CD4-positive, alpha-beta T cell treated with Interleukin-17A for 1 hour (primary cell): ENCODE measurements at places on chromosomes 4 and X.

DNA sequence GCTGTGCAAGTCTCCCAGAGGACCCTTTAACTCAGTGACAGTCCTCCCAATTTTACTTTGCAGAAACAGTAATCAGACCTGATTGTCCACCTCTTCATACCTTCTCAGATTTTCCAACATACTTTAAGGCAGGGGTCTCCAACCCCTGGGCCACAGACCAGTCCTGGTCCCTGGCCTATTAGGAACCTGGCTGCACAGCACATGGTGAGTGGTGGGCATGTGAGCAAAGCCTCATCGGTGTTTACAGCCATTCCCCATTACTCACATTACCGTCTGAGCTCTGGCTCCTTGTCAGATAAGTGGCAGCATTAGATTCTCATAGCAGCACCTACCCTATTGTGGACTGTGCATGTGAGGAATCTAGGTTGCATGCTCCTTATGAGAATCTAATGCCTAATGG is 74.3 kb downstream of the TECRL start:
- no peak for DNase-seq

DNA sequence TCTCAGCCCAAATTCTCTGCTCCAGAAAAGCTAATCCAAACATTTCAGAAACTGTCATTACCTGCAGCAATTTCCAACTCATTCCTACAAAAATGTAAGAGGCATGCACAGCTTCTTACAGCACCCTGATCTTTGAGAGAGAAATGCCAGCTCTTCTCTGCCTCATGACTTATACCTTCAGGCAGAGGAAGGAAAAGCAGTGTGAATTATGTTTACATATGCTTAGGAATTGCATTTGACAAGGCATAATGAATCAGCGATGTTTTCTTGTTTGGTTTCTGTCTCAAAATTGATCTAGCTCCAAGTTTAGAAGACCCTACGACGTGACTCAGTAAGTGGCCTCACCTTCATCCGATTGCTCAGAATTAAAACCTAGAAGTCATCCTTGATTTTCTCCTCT is 21.8 kb upstream of the AGA start:
- no peak for DNase-seq

GRCh38 chr4:107058828-107059227 is 22.7 kb upstream of the DKK2 start:
- DNase-seq: no peak

DNA sequence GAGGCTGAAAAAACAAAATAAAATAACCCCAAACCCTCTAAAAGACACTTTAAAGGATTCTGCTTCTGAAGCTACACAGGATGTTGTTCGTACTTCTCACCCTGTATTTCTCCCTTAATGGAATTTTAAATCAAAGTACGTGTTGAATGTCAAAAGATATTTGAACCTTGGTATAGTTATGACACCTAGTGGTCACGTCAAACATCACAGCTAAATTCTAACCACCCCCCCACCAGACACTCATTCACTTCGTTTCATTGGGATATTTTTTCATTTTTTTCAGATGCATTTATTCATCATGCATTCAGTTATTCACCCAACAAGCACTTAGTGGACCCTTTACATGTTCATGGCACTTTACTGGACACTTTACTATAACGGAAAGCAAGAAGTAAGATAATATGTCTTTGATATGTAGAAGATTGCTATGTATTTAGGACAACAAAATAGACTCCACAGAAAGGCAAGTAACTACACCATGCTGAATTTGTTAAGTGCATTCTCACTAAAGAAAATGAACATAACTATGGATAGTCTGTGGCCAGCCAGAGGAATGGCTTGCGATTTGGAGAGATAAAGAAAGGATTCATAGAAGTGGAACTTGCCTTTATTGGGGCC is 62.5 kb upstream of the GPR174 start:
- DNase-seq: peak; percentile 79

- DNase-seq: no peak
Measured at GRCh38 chrX:45200741-45201234, at the start of gene DIPK2B. Gene DIPK2B, minus strand, starts transcription at chrX:45200876. Its CDS starts 50 bp downstream, at chrX:45200826.

DNA sequence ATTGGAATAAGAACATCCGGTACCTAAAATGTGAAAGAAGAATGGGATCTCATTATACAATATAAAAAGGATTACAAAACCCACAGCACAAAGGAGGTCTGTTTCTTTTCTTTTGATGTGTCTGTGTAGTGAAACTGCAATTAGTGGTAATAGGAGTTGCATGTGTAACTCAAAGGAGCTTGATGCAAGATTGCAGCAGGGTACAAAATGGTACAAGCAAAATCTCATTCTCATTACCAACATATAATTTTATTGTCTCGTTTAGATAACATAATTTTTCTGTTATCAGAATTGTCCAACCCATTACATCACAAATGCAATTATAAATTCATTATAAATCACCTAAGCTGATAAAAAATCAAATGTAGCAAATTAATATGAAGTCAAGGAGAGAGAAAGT is 47.1 kb upstream of the CCSER1 start:
- no peak for DNase-seq

DNA sequence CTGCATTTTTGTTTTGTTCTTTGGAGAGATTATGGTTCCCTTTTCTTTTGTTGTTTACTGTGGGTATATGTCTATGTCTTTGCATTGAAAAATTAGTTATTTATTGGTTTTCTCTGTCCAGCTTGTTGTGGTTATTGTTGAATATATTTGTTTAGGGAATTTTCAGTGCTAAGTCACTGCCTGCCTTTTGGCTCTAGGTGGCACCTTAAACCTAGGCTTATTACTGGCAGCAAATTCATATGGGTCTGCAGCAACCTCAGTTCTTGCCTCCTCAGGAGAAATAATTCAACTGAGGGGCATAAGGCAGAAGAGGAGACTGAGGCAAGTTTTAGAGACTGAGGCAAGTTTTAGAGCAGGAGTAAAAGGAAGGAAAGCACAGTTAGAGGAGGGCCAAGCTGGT is 1157.3 kb upstream of the AGA start:
- no peak for DNase-seq

GRCh38 chr4:181830404-181831035 is 412.7 kb upstream of the TENM3 start:
- no peak for DNase-seq

GRCh38 chr4:24657768-24658617 is 73.6 kb upstream of the DHX15 start:
- no peak for DNase-seq
